NCI-H526 treated with DMSO at 0.1 percent for 48 hours (cell line): ENCODE measurements at places on chromosomes 2 and 18.

DNA sequence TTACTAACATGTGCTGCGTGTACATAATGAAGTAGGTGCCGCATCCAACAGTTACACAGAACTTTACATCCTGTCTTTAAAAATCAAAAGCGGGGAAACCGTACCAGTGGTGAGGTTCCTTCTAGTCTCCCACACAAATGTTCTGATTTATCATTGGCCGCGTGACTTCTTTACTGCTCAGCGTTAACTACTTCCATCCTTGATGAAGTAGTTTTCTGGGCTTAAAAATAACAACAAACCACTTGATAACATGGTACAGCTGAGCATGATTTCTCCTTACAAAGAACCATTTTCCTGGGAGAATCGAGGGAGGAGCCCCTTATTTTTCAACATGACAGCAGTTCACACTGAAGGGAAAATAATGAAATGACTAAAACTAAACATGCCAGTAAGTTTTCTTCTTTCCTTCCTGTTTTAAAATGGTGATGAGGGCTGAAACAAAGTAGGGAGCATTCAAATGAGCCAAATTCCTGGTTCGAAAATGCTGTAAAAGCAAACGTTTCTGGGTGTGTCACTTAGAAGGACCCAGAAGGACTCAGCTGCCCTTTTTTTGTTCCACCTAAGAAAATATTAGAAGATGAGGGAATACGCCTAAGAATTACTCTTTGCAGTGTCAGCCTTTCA, 9.9 kb downstream of the EMILIN2 start:
- DNase-seq, result no peak

- no peak for DNase-seq
Measured at GRCh38 chr18:44996261-44996660, 315.6 kb downstream of the SETBP1 start.

GRCh38 chr2:105309147-105309545, 20.4 kb downstream of the TGFBRAP1 start:
- DNase-seq, result no peak

- no peak for DNase-seq
Measured at GRCh38 chr2:156565066-156565710, 129.0 kb downstream of the GPD2 start.

DNA sequence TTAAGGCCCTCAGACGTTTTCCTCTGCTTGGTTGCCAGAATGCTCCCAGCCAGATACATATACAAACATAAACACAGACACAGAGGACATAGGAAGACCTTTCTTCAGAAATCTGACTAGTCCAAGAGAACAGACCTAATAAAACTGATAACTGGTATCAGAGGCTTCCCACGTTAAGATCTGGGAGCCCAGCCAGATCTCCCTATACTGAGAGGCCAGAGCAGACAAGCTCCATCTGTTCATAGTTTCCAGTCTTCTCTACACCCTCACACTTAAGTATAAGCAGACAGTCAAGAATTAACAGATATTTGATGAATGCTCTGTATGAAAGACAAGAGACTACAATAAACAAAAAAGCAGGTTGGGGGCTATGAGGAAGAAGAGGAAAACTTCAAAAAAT, 240.5 kb upstream of the CHAC2 start:
- DNase-seq, result no peak

- no peak for DNase-seq
Measured at GRCh38 chr2:18593496-18593895, 4.1 kb upstream of the NT5C1B start.

- DNase-seq, result no peak
Measured at GRCh38 chr2:216464104-216464720, 34.4 kb upstream of the RPL37A start.

DNA sequence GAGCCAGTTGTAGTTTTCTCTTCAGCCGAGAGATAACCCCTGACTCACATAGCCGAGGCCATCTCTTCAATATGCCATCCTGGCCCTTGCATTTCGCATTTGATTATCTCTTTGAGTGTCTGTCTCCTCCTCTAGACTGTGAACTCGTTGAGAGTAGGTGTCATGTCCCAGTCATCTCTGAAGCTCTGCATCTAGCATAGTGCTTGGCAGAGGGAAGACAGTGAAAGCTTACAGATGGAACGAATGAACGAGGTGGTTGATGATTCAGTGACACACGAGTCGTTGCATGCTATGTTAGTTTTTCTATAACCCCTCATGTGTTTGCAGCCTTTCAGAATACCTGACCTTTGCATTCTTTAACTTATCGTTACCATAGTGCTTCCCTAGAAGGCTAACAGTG, 59.9 kb upstream of the CYRIA start:
- no peak for DNase-seq

- DNase-seq, result no peak
Measured at GRCh38 chr2:102310964-102311640, at the start of gene IL1RL1. TSS of gene IL1RL1 (plus strand) at chr2:102311563. CDS start at chr2:102338265, 26,702 bp downstream.

DNA sequence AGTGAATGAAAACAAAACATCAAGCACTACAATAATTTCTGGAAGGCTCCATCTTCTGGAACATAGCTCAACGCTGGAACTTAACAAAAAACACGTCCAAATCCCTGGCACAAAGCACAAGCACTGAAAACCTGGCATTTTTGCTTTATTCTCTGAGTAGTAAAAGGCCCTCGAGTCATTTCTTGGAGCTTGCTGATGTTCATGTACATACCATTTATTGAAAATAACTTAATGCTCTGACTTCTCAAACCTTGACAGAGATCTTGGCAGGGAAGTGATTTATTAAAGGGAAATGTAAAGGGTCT, 76.5 kb upstream of the STK17B start:
- no peak for DNase-seq

GRCh38 chr18:34942975-34943374, 98.2 kb upstream of the MAPRE2 start:
- DNase-seq, result no peak

DNA sequence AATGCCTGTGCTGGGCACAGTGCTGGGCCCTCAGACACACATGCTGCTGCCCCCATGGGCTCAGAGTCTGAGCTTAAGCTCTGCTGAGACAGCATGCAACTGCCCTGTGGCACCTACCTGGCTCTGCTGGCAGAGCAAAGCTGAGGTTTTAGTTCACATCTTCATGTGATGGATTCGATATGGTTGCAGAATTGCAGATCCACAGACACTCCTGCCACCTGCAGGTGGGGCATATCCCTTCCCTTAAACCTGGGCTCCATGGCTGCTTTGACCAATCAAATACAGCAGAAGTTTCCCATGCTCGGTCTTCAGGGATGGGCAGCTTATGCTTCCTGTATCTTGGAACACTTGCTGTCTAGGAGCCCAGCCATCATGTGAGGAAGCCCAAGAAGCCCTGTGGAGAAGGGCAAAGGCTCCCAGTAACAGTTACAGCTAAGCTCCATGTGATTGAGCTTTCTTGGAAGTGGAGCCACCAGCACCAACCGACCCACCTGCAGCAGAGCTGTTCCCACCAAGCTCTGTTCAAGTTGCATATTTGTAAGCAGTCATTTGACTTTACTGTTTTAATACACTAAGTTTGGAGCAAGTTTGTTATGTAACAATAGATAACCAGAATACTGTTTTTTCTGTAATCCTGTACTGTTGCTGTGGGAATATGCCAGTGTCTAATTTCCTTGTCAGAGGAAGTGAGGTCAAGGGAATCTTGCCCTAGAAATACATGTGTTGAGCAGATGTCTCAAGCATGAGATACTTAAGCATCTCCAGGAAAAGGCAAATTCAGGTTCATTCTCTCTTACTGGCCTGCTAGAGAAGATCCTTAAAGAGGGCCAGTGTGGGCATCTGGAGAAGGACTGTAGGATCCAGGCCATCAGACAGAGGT, 79.3 kb downstream of the SH3RF3 start:
- DNase-seq, result no peak

- no peak for DNase-seq
Measured at GRCh38 chr2:148948868-148949267, 73.8 kb downstream of the KIF5C start.

GRCh38 chr18:68769461-68769860, 28.4 kb upstream of the CCDC102B start:
- no peak for DNase-seq

GRCh38 chr2:27322766-27323595, at the start of gene MPV17:
TSS of gene MPV17 (minus strand) at chr2:27323097. CDS start at chr2:27322517, 580 bp downstream.
- peak; percentile 72 for DNase-seq

- DNase-seq, result no peak
Measured at GRCh38 chr18:76914314-76914713, 92.0 kb downstream of the ZNF236 start.

DNA sequence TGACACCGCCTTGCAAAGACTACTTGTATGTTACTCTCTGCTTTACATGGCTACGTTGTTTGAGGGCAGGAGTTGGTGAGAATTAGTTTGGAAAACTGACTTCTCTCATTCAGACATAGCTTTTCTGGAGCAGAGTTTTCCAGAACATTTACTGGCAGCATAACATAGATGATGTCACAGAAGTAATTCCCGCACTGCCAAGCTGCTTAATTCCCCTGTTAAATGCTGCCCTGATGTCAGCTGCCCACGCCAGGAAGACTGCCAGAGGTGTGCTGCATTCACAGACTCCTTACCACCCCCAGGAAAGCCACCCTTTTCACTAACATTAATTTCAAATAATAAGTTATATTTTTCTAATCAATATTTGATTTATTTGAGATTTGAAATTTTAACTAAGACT, 24.7 kb upstream of the PTPN2 start:
- DNase-seq, result no peak

DNA sequence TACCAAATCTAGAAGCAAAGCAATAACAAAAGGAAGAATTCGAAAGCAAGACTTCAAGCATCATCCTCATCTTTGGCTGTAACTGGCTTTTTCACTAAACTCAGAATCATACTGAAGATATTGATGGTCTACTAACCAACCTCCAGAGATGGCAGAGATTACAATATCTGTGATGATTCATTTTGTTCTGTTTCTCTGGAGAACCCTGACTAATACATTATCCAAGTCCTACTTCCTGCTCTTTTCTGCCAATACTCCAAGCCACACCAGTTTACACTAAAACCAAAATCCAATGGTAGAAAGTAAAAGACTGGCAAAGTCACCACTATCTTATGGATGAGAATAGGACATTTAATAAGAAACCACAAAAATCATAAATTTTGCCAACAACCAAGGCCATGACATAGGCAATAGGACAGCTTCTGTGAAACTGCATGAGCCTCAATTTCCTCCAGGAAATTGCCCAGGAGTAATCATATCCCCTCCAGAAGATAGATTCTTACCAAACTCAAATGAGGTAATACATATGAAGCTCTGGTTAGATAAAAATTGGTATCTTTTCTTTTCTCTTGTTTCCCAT, 159.8 kb downstream of the METTL4 start:
- DNase-seq, result no peak

- DNase-seq, result no peak
Measured at GRCh38 chr18:35236571-35237363, 4.1 kb upstream of the ZNF397 start.

DNA sequence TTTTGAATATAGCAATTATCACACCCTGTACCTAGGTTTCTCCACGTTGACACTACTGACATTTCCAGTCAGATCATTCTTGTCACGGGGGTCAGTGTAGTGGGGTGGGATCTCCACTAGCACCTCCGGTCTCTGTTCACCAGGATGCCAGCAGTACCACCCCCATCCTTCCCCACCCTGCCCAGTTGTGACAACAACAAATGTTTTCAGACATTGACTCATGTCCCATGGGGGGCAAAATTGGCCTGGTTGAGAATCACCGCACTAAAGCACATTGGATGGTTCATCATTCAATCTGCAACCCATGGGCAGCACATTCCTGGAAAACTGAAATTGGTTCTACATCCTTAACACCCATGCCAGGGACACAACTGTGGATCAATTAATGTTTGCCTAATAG, 32.3 kb downstream of the FEZ2 start:
- no peak for DNase-seq

DNA sequence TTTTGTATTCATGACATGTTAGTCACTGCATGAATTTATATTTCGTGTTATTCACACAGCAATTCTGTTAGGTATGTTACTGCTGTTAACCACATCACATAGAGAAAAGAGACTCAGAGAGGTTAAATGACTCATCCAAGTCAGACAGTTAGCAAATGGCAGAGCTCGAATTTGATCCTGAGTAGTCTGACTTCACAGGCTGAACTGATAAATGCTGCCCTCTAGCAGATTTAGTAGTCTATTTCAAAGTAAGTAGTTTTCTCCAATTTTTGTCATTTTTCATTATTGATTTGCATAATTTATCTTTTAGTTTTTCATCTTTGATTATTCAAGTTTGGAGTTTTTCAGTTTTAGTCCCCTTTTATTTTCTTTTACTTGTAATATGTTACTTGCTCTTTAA, 58.3 kb downstream of the WDR7 start:
- no peak for DNase-seq

- no peak for DNase-seq
Measured at GRCh38 chr18:22933966-22934423, 867 bp downstream of the RBBP8 start.

- DNase-seq, result no peak
Measured at GRCh38 chr2:173652767-173653431, 298.2 kb downstream of the CDCA7 start.

GRCh38 chr2:157466764-157467163, 22.9 kb upstream of the CYTIP start:
- no peak for DNase-seq

DNA sequence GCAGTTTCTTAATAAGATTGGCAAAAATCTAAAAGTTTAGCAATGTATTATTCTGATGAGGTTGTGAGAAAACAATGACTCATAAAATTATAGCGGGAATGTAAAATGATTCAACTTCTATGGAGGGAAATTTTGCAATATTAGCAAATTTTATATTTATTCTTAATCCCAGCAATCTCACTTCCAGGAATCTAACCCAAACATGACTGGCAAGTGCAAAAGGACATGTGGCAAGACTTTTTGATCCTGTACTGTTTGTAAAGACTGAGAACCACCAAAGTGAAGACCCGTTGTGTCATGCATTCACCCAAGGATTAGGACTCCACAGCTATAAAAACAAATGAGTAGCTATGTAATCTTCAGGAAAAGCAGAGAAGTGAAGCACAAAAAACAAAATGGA, 234.8 kb upstream of the KYNU start:
- no peak for DNase-seq
